ENCODE measurements at places on chromosomes 16 and 17.

GRCh38 chr16:10571354-10571753, 9.0 kb downstream of the EMP2 start:
- DNase-seq = no peak

DNA sequence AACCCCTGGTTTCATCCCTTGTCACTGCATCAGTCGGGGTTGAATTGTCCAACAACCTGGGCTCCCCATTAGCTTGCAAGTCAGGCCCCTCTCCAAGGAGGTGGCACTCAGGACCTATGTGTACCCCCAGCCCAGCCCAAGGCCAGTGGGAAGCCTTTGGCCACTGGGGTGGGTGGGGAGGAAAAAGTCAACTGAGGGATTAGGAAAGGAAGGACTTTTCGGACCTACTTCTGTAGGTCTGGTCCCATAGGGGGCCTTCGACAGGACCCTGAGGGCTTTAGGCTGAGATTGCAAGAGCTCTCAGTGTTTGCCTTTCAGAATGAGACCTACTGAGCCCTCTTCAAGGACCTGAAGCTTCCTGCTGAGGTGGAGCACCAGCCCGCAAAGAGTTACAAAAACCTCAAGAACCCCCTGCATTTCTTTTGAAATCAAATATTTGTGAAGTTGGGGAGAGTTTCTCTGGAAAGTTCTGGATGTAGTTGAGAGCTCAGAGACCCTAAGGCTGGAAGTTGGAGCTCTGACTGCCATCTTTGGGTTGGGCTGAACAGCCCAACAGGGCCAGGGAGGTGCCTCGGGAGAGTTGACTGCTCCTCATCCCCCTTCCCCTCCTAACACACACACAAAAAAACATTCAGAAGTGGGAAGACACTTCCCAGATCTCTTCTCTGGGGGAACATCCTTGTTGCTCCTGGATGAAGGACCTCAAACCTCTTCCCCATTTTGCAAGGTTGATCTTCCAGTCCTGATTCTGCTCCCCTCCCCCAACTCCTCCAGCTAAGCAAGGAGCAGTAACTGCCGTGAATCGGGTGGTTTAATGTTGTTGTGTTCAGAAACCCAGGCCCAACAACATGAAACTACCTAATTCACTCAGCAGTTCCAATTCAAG, 5.8 kb upstream of the HOXB9 start:
- DNase-seq = no peak

- no peak for DNase-seq
Measured at GRCh38 chr16:842711-843560, 42.4 kb upstream of the GNG13 start.

GRCh38 chr17:67469208-67469980, 92.3 kb downstream of the PITPNC1 start:
- DNase-seq = no peak

- DNase-seq = no peak
Measured at GRCh38 chr16:14095883-14096551, 24.9 kb downstream of the MRTFB start.

Measured in NCI-H1436 treated with DMSO at 0.1 percent for 48 hours (cell line).